ENCODE measurements at places on chromosomes 12 and 14.

DNA sequence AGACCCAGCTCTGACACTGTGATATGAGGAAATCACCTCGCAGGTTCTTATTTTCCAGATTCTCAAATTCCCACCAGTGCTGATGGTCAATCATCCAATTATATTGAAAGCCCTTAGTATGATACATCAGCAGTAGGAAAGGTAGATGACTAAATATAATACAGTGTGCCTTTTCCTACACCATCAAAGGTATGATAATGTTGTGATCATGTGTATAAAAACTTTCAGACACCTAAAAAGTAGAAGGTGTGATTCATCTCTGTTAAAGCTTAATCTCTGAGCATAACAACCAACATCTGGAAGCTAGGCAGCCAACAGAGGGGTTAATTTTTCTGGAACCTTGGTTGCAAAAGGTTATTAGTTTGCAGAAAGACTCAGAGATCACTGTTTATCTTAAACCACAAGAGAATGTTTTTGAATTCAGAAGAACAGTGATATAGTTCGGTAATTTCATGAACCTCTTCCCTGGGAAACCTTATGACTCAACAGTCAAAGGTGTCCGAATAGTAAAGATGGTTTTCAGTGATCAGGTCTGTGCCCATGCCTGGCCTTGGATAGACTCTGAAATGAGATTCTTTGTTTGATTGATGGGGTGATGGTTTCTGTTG lies 122.5 kb downstream of the ETV6 start:
- peak; percentile 55 for DNase-seq

GRCh38 chr14:71855399-71856036 lies 76.7 kb upstream of the RGS6 start:
- DNase-seq: peak; percentile 84

DNA sequence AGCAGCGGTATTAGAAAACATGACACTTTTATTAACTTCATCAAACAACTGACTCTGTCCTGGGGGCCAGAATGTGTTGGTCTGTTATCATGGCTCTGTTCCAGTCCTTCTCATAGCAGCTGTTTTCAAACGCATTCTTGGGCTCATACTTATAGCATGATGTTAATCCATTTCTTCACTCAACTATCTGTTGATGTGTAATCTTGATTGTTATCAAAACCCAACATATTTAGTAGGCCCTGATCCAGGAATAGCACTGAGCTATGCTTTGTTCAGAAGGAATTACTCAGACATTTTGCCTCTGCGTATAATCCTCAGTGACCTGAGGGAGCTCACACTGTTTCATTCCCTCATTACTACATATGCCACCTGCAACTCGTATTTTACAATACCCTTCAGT lies 315.9 kb downstream of the BMP4 start:
- DNase-seq: no peak

DNA sequence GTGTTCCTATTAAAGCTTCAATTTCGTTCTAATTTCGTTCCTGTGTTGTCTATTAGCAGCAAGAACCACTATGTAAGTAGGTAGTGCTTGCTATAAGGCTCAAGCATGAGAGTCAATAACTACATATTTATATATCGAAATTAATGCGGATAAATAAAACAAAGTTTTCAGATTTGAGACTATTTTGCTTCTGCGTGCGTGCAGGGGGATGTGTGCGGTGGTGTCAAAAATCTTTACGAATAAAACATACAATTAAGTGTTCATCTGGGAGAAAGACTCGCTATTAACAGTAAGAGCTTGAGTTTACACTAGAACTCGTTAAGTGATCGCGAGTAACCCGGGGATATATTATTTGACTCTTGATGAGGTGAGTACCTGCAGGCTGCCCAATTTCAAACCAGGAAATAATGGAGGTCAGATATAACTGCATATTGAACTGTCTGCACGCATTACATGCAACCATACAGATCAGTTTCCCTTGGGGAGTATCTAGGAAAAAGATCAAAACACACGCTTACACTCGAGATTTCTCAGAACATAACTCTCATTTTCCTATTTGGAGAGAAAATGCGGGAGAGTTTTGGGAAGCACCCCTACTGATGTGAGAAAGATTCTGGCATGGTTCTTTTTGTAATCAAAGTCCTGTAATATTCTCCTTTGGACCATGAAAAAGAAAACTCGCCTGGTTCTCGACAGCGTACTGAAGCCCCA lies 813 bp downstream of the TWF1 start:
- DNase-seq: peak; percentile 27

- DNase-seq: no peak
Measured at GRCh38 chr14:105168496-105168978, at the start of gene JAG2. TSS of gene JAG2 (minus strand) at chr14:105168776. CDS start at chr14:105168420, 356 bp downstream.

DNA sequence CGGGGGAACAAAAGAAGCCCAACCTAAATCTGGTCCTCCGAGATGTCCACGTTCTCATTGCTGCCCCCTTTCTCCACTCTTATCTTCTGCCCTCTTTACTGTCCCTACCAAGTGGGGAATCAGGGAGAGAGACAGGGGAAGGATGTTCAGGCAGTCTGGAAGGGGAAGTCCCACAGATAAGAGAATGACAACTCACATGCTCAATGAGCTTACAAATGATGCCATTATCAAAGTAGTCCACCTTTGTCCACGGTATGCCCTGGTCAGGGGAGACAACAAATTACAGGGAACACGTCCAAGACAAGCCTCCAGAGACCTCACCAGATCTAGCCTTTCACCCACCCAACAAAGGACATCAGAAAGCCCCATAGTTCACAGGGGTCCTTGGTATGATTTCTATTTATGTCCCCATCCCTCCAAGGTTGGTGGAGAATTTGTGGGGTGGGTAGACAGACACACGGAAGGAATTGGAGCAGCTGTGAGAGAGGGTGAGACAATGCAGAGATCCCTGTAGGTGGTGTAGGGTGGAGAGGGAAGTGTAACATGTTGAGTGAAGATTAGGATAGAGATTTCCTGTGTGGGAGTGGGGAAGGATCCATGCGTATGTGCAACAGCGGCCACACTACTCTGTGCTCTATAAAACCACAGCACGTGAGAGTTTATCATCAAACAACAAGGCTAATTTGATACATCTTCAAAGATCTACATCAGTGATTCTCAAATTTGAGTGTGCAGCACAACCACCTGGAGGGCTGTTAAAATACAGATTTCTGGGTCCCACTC lies 10.7 kb downstream of the MYO1A start:
- no peak for DNase-seq

DNA sequence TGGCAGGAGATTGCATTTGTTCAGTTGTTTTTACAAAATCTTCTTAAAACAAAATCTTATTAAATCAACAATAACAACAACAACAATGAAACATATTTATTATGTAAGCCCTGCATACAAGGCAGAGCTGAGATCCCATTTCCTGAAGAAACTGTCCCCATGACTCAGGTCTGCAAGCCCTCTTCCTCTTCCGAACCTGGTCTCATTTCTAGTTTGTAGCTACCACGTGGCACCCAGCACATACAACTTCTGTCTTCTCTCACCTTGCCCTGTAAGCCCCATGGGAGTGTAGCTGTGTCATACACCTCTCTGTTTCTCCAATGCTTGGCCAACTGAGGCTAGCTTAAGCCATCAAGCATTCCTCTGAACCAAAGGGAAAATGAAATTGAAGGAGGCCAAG lies 106.4 kb downstream of the SLC8A3 start:
- no peak for DNase-seq

- no peak for DNase-seq
Measured at GRCh38 chr14:78425330-78425729, 255.2 kb downstream of the NRXN3 start.

DNA sequence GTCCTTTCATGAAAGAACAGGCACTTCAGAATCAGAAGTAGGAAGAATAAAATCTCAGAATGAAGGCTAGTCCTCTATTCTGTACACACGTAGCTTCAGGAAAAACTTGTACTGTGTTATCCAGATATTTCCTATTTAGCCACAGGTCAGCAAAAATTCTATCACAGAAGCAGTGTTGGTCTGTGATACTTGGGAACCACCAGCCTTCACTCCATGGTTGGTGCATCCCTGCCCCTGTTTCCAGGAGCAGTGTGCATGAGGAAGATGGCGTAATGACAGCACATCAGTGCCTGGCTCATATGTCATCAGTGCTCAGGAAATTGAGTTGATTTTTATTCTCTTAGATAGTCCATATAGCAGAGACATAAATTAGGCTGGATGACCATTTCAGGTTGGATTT lies 87.7 kb downstream of the SAMD4A start:
- DNase-seq: peak; percentile 9

GRCh38 chr14:63179383-63179782 lies 24.9 kb upstream of the RHOJ start:
- no peak for DNase-seq

GRCh38 chr14:81473456-81474147 lies 60.1 kb downstream of the SEL1L start:
- no peak for DNase-seq

- DNase-seq: no peak
Measured at GRCh38 chr14:66398437-66398836, 87.7 kb upstream of the CCDC196 start.

- no peak for DNase-seq
Measured at GRCh38 chr12:22088886-22089285, 42.9 kb downstream of the CMAS start.

DNA sequence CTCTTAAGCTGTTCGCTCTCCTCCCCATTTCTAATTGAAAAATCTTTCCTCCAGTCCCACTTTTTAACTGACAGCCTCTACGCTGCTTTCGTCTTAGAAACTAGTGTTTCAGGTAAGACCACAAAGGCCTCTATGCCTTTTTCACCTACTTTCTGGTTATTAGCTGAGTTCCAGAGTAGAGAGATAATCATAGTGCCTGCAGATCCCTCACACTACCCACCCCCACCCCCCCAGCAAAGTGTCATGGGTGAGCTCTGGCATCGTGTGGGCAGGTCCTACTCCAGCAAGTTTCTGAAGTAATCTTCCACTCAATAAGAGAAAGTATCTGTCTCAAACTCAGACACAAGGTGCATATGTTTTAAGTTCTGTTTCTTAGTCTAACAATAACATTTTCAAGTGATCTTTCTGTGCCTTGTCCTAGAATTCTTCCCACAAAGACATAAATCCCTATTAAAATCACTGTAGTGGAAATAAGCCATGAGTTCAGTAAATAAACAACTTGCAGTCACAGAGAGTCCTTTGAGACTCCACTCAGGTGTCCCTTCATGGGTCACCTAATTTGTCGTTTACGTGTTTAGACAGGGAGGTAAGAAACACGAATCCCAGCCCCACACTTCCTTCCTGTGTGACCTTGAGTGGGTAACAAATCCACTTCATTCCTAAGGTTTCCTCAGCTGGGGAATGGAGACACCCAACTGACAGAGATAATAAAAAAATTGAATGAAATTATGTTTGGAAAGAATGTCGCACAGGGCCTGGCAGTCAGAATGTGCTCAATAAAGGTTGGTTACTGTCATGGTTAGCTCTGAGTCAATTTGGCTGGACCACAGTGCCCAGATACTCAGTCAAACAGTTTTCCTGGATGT lies 228.9 kb upstream of the CAND1 start:
- no peak for DNase-seq

- no peak for DNase-seq
Measured at GRCh38 chr14:39555749-39556148, 123.5 kb upstream of the FBXO33 start.

- DNase-seq: peak; percentile 97
Measured at GRCh38 chr14:75277008-75277814, 1.4 kb upstream of the FOS start.

GRCh38 chr14:76109087-76109880 lies 42.4 kb upstream of the GPATCH2L start:
- no peak for DNase-seq

DNA sequence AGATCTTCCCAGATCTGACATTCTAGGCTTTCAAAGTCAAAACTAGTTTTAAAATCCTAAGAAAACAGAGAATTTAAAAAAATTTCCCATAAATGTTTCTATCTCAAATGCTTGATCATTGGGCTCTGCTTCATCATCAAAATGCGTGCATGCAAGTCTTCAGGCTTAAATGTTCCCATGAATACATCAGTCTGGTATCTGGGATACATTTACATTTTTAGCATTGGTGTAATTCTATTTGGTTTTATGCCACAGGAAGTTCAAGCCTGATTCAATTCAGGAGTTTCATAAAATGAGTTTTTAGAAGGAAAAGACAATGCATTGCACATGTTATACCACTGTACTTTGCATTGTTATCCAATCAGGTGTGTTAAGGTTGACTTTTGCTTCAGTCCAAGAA lies 336.4 kb downstream of the PCNX1 start:
- peak; percentile 74 for DNase-seq

- DNase-seq: no peak
Measured at GRCh38 chr12:115135800-115136211, 451.8 kb upstream of the TBX3 start.

GRCh38 chr14:30520536-30520935 lies 38.4 kb upstream of the G2E3 start:
- DNase-seq: no peak

GRCh38 chr12:8593246-8593645 lies 19.4 kb downstream of the AICDA start:
- no peak for DNase-seq

GRCh38 chr14:75570797-75571196 lies 7.6 kb upstream of the FLVCR2 start:
- DNase-seq: no peak

DNA sequence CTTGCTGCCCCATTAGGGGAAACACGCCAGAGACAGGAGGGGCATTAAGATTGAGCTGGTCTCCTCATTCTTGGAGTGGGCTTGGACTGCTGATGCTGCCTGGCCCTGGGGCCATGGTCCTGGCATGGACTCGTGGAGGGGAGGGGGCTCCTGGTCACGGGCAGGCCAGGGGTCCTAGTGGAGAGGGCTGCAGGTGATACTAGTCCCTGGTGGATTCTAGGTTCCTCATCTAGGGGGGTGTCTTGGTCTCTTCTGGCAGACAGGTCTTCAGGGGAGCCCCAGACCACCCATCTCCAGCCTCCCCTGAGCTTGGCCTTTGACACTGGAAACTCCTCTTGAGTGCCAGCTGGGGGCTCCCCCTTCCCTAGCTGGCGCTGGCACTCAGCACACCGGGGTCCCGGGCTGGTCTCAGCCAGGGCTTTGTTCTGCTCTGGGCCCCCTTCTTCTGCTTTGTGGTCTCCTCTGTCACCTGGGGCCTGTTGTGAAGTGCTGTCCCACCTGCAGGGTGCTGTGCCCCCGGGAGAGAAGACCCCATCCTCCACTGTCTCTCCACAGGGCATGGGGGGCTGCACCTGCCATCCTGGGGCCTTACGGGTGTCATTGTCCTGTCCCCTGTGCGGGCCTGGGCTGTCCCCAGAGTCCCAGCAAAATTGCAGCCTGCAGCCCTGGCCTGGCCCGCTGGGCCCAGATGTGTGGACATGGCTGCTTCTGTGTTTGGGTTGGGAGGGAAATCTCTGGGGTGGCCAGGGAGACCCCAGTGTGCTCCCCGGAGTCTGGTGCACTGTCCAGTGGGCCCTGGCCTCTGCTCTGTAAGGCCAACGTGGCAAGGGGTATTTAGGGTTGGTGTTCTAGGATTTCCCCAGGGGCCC lies 2.3 kb downstream of the KIF26A start:
- DNase-seq: peak; percentile 89
